ENCODE measurements at places on chromosomes 2 and 18. TPM values are rescaled to one million over a fixed set of nuclear protein-coding genes. Genes with fewer than 3 reads are reported as not detected.

Gene ARHGAP25
- total RNA-seq = 117 TPM

Gene ANKRD62
- not detected for total RNA-seq

Gene MGAT4A
- 152 TPM for total RNA-seq

Gene ZNF396
- total RNA-seq = 1.9 TPM

Gene FOXD4L1
- 0.14 TPM for total RNA-seq
